Activated effector memory CD4-positive, alpha-beta T cell treated with anti-CD3 and anti-CD28 coated beads, Interleukin-2, amount 50 U/mL, for 16 hours (primary cell): ENCODE measurements at places on chromosomes 3 and 15.

- DNase-seq: no peak
These were observed 7.8 kb upstream of the THSD4 start for GRCh38 chr15:71107501-71107815.

DNA sequence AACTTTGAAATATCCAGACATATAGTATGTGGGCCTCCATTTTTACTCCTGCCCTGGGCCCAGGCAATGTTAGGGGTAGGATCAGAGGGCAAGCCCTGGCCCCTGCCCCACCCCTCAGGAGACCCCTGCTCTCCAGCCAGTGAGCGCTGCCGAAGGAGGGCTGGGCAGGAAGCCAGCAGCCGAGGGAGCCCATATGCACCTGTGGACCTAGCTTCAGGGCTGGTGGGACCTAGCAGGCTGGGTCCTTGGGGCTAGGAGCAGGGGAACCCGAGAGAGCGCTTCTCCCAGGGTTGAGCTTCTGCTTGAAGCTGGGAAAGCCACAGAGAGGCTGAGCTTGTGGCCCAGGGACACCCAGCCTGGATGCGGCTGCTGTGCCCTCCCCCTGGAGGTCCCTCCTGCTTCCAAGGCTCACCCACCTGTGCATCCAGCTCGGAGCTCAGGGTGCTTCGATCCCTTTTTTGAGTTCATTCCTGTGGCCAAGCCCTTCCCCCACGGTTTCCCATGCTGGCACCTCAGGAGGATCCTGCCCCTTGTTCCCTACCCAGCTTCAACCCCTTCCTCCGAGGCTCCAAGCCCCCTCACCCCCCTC lies 21.0 kb upstream of the CYP11A1 start:
- DNase-seq: no peak

DNA sequence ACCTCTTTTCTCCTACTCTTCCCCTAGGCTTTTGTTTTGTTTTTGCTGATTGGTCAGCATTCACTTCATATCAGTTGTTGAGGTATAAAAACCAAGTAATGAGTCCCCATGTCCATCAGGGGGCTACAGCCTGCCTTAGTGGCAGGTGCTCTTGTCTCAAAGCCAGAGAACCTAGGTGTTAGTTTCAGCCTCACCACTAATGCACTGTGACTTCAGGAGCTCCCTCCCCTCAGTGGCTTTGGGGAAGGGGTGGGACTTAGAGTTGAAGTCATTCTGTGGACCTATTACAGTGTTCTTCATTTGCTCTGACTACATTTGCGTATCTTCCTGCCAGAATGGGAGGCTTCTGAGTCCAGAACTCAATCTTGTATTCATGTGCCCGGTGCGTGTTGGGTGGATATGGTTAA lies 41.6 kb downstream of the NR2C2 start:
- no peak for DNase-seq

GRCh38 chr15:50028326-50028725 lies 90.7 kb downstream of the ATP8B4 start:
- DNase-seq: no peak

DNA sequence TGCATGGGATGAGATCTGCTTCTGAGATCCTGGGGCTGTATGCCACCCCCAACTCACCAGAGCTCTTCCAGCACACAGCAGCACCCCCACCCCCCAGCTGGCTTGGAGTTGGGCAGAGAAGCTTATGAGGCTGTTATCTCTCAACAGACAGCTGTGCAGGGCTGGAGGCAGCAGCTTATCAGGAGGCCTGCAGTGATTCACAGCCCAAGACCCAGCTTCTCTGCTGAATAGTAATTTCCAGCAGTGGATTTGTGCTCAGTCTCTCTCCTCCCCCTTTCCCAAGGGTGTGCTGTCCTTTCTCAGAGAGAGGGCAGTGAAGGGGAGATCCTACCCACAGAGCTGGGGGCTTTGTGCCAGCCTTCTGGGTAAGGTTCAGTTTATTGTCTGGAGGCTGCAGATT lies 2.1 kb downstream of the RPP25 start:
- no peak for DNase-seq

DNA sequence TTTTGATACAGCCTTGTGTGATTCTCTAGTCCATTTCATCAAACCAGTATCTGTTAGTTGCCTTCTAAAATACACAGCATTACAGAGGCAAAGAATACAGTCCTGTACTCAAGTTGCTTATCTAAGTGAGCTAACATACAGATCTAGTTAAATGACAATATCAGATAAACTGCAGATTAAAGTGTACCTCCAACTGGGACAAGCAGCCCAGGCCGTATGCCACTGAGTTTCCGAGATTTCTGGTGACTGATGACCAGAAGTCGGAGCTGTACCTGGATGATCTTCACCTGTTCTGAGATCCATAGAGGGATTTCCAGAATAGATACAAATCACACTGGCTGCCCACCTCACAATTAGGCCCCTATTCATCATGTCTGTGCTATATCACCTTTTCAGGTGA lies 6.3 kb upstream of the TRIM59 start:
- DNase-seq: no peak

DNA sequence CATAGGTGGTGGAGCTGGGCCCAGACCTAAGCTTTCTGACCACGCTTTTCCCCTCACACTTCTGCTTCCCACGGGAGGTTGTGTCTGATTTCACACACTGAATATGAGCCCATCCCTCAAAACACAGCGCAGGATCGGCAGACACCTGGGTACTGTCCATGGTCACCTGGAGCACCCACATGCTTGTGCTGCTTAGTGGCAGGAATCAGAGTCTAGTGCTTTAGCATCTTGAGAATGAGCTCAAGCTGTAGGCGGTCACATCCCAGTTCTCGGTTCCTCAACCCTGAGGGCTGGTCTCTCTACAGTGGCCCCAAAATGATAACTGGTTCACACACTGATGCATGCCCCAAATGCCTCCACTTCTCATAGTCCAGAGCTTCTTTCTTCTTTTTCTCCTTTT lies 111.0 kb downstream of the SEMA5B start:
- DNase-seq: no peak

DNA sequence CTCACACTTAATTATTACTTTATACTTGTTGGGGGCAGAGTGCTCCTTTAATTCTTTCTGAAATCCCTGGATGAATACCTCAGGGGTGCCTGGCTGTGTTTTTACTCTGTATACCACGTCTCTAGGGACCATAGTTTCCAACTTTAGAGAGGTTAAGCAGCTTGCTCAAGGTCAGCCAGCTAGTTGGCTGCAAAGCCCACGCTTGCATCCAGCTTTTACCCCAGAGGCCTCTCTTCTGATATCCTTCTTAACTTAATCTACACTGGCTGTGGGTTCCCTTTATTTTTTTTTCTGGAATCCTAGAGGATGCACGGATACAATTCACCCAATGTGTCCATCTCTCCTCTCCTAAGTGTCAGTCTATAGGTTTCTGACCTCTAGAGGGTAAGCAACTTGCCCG lies 1.4 kb downstream of the PDZRN3 start:
- DNase-seq: no peak

DNA sequence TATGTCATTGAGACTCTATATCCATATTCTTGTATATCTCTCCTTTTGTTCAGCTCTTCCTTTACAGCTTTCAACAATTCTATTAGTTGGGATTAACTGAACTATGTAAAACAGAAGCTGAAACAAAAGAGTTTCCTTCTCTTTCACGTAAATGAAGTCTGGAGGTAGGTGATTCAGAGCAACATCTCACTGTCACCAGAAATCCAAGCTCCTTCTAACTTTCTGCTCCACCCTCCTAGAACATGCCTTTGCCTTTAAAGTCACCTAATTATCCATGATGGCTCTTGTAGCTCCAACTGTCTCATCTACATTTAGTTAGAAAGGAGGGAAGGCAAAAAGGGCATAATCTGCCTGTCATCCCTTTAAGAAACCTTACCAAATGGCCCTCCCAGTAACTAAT lies 458.2 kb upstream of the MDFIC2 start:
- no peak for DNase-seq

- no peak for DNase-seq
These were observed 15.5 kb downstream of the TOP2B start for GRCh38 chr3:25648925-25649830.

- no peak for DNase-seq
These were observed 335.9 kb upstream of the WNT5A start for GRCh38 chr3:55823001-55823400.

GRCh38 chr3:50502225-50502583 lies 1.2 kb downstream of the CACNA2D2 start:
- no peak for DNase-seq

GRCh38 chr3:30618526-30618925 lies 12.1 kb downstream of the TGFBR2 start:
- DNase-seq: no peak

DNA sequence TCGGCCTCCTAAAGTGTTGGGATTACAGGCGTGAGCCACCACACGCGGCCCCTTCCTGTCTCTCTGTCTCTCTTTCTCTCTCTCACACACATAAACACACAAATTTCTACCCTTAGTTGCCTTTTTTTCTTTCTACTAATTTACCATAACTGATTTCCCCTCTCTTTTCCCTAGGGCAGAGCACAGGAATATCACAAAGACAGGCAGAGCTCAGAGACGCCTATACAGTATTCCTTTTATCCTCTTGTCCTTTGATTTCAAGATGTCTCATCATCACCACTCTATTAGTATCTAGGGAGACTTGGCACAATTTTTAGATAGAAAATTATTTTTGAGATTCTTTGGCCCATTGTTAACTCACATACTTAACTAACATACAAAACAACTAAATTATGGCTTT lies 25.8 kb upstream of the ST3GAL6 start:
- no peak for DNase-seq

DNA sequence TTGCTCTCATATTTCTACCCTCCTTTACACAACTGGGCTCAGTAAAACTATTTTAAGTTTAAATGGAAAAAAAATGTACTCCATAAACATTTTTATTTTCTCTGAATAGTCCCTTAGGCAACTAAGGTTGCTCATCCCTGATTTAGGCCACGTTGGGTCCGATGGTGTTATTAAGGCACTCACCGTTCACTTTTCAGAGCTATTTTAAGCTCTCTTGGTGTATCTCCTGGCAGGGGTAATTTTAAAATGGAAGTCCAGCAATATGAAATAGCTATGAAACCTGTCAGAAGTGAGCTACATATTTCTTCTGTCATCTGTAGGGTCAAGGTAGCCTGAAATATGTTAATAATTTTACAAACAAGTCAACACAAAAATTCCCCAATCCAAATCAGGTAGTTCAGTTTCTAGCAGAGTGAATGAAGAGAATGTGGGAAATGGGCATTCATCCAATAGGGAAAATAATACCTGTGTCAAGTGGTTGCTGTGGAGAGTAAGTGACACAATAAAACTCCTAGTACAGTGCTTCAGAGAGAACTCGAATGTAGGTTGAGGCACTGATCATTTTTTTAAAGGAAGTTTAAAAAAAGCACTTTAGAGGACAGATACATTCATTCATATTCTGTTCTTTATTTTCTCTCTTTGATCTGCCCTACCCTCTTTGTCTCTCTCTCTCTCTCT lies 209.3 kb upstream of the FEZF2 start:
- DNase-seq: no peak

DNA sequence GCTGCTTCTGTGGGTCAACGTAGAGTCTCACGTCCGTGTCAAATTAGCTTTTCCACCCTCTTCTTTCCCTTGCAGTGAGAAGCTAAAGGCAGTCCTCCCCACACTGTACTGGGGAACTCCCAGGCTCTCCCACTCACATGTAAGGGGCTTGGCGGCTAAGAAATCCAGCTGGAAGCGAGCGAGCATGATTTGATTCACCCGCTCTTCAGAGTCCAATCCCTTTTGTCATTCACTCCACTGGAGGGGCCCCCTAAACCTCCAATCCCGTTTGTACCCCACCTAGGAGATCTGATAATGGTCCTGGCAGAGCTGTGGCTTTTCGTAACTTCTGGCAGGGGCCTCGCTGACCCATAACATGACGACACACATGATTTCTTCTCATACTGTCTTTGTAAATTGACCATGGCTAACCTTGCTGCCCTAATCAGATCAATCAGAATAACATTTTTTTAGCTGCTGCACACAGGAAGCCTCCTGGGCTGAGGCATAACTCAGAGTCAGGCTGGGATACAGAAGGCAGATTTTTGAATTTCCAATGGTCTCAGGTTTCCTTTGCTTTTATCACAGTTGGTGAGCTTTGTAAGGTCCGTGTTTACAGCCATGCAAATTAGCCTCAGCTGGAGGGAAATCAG lies 235.2 kb downstream of the GREM1 start:
- DNase-seq: no peak

DNA sequence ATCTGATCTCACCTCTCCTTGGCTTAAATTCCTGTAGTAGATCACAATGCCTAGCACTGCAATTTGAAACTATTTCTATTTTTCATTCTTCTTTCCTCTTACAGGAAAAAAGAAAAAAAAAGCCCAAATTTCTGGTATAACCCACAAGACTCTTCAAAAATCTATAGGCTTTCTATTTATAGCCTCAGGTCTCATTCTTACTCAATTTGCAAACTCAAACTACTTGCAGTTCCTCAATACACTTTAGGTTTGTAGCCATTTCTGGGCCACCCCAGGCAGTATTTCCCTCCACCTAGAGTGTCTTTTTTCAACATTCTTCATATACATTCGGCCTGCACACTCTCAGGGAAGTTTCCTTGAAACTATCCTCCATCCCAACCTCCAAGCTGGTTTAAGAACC lies 169.0 kb downstream of the TBC1D5 start:
- no peak for DNase-seq

DNA sequence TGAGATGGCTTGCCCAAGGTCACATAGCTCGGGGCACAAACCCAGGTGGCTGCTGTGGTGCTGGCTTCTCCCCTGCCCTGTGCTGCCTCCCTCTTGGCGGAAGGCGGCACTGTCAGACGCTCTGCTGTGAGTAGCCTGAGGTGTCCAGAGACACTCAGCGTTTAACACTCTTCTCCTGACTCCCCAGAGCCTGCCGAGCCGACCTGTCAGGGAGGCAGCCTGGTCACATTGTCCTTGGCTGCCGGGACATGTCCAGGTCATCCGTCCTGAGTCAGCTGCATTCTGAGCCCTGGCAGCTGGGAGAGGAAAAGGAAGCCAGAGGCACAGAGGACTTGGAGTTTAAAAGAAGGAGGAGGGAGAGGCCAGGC lies 4.7 kb downstream of the LMAN1L start:
- DNase-seq: no peak

GRCh38 chr15:25797511-25797935 lies 65.6 kb downstream of the ATP10A start:
- DNase-seq: peak; percentile 19

DNA sequence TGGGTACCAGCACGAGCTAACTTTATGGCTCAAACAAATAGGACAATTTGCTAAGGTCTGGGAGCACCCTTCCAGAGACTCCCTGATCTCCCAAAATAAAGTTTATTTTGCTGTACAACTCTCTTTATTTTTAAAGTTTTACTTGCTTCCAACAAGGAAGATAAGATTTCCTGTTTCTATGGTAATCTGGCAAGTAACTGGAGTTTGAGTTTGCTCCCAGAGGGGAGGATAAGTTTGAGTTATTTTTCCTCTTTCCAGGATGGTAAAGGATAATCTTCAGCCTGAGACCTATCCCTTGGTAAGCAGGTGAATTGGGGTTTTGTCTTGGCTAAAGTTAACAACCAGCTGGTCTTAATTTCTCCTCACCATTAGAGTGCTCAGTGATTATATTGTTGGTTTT lies 1019.4 kb upstream of the ALCAM start:
- no peak for DNase-seq

DNA sequence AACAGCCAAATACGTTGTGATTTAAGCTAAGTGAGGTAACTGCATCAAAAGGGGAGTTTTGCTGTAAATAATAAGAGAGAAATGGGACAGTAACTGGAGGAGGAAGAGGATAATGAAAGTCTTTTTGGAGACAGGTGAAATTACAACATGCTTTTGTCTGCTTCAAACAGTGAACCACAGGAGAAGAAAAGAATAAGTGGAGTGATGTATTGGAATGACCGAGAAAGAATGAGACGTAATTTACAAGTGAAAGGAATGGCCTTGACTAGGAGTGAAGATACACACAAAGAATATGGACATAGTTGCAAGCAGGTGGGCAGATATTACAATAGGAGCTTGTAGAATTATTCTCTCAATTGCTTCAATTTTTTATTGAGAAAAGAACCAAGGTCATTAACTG lies 550.8 kb downstream of the DIPK2A start:
- no peak for DNase-seq
